SHP77 treated with DMSO at 0.1 percent for 48 hours (cell line): ENCODE measurements at places on chromosomes 13 and 19.

DNA sequence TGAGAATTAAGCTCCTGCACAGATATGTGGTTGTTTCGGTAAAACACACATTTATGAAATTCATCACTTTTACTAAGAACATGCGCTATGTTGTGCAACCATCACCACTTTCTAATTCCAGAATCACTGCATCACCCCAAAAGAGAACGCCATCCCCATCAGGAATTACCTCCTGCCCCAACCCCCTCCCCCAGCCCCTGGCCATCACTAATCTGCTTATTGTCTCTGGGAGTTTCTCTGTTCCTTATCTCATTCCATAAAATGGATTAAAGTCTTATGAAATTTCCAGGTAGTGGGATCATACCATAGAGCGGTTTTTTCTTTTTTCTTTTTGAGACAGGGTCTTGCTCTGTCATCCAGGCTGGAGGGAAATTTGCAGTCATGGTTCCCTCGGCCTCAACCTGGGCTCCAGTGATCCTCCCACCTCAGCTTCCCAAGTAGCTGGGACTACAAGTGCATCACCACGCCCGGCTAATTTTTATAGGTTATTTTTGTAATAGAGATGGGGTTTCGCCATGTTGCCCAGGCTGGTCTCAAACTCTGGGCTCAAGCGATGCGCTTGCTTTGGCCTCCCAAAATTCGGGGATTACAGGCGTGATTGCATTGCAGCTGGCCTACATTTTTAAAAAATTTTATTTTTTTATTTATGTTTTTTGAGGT is 3.5 kb downstream of the ZSCAN5B start:
- no peak for DNase-seq

- DNase-seq, result peak; percentile 75
Observed at GRCh38 chr13:92187378-92187989, 789.1 kb downstream of the GPC5 start.

GRCh38 chr13:21060338-21061028 is 903 bp downstream of the LATS2 start:
- no peak for DNase-seq

GRCh38 chr19:45884682-45885555 is 1.0 kb downstream of the IRF2BP1 start:
- DNase-seq, result no peak

DNA sequence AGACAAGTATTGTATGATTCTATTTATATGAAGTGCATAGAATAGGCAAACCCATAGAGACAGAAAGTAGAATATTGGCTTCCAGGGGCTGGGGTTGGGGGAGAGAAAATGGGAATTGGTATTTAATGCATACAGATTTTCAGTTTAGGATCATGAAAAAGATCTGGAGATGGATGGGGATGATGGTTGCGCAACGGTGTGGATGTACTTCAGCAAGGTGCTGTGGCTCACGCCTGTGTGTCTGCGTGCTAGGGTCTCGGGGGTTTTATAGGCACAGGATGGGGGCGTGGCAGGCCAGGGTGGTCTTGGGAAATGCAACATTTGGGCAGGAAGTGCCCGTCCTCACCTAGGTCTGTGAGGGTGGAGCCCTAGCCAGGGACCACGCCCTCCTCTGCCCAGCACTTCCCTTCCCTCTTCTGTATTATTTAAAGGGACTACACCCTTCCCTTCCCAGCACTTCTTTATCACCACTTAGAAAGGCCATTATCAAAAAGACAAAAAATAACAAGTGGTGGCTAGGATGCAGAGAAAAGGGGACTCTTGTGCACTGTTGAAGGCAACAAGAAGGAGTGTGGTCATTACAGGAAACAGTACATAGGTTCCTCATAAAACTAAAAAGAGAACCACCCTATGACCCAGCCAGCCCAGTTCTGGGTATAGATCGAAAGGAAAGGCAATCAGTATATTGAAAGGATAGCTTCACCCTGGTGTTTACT is 29.0 kb downstream of the LILRB4 start:
- no peak for DNase-seq

GRCh38 chr13:113793718-113794085 is 34.7 kb downstream of the TMEM255B start:
- DNase-seq, result no peak

DNA sequence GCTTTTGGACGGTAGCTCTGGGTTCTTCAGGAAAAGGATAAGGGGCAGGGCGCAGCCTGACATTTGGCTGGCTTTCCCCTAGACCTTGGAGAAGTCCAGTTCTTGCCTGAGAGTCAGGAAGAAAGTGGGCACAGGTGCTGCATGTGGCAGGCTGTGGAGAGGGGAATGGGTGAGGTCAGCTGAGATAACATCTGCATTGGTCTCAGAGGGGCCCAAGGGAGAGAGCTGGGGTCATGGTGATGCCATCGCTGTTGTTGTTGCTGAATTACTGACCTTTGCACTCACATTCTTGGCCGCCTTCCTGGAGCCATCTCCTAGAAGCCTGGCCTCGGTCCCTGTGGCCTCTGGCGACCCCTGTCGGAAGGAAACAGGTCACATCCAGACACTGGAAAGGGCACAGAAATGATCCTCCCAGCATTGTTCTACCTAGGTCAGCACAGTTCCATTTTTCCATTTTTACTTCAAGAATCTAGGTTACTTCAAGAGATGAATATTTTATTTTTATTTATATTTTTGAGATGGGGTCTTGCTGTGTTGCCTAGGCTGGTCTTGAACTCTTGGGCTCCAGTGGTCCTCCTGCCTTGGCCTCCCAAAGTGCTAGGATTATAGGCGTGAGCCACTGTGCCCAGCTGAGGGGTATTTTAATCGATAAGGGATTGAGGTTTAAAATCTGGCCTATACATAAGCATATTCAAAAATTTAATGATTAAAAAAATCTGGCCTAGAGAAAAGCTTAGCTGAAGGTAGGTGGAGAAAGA is 6.5 kb upstream of the LIPE start:
- no peak for DNase-seq

GRCh38 chr19:17865364-17866311 is 5.9 kb downstream of the RPL18A start:
- no peak for DNase-seq

DNA sequence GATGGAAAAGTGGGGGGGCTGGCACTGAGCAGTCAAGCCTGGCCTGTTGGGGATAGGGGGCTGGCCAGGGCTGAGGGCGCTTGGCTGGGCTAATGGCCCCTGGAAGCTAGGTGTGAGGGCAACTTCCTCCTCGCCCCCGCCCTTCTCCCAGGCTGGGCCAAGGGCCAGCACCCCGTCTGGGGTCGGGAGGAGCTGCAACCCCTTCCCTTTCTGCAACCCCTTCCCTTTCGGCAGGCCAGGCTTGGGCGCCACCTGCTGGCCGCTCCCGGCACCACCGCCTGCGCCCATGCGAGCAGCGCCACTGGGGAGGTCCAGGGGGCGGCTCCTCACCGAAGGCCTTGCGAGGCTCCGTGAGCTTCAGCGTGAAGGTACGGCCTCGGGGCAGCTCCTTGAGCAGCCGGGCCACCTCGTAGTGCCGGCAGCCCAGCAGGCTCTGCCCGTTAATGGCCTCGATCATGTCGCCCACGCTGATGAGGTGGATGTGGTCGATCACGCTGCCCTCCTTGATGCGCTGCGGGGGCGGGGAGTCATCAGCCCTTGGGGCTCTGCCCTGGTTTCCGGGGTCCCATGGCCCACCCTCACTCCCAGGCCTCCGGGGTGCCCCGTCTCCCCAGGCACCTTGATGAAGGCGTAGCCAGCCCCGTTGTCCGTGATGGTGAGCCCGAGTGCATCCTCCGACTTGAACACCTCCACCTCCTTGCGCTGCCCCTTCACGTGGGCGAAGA is 5.0 kb upstream of the PTGER1 start:
- no peak for DNase-seq

DNA sequence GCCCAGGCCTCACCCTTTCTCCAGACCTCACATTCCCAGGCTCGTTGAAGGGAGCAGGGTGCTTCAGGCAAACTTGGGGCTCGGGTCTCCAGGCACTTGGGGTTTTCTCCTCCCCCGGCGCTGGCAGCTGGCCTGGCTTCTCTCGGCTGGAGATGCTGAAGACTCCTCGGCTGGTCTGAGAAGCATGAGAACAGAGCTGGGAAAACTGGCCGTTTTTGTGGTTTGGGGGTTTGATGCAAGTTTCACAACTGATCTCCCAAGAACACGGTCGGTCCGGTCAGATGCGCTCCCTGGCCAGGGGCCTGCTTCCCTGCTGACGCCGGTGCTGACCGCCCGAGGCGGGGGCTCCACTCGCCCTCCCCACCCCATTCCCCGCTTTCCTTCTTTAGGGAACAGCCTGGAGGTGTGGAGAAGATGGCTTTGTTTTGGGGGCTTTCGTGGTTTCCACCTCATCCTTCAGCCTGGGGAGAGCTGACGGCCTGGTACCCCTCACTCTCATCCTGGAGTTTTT is 35.3 kb downstream of the CEBPA start:
- no peak for DNase-seq

DNA sequence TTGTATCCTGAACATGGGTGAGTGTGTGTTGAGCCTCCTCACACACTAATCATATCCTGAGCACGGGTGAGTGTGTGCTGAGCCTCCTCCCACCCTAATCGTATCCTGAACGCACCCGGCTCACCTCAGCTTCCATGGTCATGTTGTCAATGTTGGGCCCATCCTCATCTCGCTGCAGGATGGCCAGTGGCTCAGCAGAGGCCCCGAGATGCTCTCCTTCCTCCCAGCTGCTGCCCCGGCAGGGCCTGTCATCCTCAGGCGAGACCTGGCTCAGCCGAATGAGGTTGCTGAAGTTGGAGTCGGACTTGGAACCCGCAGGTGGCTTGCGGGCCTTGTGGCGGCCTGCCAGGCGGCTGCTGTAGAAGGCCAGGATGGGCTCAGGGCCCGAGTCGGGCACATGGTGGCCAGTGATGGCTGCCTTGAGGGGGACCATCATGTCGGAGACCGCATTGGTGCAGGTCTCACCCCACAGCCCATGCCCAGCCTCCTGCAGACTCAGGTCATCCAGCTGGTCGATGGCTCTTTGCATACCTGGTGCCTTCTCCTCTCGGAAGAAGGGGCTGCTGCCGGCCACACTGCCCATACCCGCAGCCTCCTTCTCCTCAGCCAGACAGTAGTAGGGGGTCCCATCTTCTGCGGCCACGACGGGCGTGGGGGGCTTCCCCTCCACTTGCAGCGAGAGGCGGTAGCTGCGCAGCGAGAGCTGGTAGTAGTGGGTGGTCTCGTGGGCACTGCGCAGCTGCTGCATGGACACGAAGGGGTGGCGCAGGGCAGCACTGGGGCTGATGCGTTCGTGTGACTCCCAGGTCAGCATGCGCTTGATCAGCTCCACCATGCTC is 9.6 kb downstream of the HIPK4 start:
- no peak for DNase-seq

- no peak for DNase-seq
Observed at GRCh38 chr13:63011996-63012395, 1596.3 kb upstream of the PCDH20 start.

GRCh38 chr13:73341748-73342147 is 282.9 kb downstream of the KLF5 start:
- no peak for DNase-seq

GRCh38 chr19:34320277-34320676 is 44.7 kb upstream of the GPI start:
- no peak for DNase-seq

DNA sequence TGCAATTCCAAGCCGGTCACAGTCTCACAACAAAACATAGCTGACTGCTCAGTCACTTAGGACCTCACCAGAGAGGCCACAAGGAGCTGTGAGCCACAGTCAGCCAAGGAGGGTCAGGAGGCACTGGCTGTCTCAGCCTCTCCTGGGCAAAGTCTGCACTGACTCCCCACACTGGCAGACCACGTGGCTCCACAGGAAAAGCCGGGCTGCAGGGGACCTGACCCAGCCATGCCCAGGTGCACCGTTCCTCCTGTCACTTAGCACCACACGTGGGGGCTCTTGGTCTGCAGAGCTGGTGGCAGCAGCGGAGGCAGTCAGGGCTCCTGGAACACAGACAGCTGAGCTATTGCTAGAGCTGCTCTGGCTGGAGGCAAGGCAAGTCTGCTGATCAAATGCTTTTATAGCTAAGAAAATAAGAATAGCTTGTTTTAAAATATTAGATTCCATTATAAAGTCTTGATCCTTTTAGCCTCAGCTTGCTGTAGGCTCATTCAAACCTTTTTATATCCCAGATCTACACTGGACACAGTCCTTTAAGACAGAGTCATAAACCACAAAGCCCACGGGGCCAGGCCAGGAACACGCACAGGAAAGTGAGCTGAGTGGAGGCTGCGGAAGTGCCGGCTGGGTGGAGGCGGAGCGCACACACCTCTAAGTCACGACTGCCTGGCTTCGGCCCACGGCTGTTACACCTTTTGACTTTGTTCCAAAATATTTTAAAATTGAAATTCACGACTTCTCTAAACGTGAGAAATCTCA is 744.1 kb downstream of the UQCRFS1 start:
- no peak for DNase-seq

DNA sequence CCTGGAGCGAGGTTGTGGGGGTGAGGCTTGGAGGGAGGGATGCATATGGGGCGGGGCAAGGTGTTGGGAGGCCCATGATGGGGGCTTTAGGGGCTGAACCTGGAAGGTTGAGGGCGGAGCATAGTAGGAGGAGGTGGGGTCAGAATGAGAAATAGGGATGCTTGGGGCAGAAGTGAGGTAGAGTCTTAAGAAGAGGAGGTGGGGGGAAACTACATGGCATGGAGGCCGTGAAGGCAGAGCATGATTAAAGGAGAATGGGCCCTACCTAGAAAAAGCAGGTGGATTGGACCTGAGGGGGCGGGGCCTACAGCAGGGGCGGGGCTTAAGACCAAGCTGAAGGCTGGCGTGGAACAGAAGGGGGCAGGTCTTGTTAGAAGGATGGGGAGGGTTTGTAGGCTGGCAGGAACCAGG is 799 bp downstream of the NR1H2 start:
- DNase-seq, result peak; percentile 38
